ENCODE measurements at places on chromosomes 12 and 14. TPM values are rescaled to one million over a fixed set of nuclear protein-coding genes. Genes with fewer than 3 reads are reported as not detected.

DNA sequence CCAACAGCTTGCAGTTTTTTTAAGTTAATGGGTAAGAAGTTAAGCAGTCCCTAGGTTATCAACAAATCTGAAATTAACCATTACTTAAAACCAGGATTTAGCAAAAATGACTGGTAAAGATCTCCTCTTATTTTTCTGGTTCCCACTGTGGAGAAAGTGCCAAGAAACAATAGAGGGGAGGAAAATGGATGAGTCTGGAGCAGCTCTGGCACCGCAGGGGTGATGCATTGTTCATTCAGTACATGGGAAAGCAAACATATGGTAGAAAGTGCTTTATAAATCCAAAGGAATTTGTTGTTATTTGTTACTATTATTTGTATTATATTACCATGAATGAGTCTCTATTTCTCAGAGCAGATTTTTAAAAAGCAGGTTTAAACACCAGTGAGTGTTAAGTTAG, 92.2 kb downstream of the DYRK2 start:
- DNase-seq = no peak

DNA sequence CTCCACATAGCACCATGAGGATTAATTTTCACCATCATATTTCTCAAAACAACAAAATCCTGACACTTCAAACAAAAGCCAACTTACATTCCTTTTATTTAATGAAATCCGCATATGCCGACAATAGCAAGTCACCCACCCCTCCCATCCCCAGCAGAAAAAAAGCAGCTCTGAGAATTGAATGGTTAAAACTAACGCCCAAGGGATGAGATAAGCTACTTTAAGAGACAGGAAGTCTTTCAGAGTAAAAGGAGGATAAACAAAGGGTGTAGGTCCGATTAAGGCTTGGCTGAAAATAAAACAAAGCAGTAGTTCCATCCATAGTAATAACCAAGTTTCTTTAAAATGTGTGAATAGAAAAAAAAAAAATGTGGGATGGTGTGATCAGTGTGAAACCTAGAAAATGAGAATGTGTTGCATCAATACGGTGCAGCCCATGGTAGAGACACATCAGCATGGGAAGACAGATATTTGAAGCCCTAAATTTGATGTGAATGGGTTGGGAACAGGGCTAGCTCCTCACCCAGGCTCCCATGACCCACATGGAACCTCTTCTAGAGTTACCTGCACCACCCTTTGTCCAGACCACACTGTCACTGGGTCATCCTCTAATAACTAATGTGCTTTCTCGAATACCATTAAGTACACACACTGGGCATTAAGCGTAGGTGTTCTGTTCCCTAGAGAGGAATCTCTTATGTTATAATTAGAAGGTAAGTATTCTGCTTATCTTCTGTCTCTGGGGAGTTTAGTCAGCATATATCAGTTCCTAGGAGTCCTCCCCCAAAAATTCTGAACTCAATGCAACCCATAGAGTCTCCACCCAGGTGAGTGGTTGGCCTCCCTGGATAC, 31.7 kb downstream of the RTRAF start:
- no peak for DNase-seq

DNA sequence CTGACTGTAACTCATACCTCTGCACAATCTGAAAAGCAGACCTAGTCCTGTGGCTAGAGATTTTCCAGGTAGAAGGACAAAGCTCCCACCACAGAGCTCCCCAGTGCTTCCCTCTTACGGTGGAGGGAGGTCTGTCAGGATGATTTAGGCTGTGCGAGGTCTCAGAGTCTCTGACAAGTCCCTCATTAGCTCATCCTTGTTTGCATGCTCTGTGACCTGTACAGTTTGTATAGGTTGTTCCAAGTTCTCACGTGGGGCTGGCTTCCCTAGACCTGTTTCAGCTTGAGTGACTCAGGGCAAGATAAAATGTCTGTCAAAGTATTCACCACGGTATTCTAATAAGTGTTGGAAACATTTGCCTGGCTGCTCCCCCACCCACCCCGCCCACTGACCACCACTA, 34.8 kb downstream of the ASCL1 start:
- DNase-seq = no peak

- DNase-seq = no peak
These were observed 95.4 kb downstream of the KCNK10 start for GRCh38 chr14:88227693-88228092.

DNA sequence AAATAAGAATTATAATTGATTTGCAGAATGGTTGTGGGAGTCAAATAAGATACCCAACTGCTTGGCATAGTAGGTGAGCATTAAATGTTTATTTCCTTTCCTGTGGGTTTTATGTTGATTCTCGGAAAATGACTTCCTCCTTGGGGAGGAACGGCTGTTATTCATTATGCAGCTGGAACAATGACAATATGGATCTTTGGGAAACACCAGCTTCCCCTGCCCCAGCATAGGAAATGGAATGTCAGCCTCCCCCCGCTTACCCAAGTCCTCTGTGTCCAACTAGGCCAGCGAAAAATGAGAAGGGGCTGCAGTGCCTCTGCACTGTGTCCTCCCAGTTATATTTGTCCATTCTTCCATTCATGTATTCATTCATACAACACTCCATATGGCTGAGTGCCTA, 11.7 kb upstream of the CCDC177 start:
- no peak for DNase-seq

Gene SLC24A4
- 0.36 TPM for total RNA-seq

- DNase-seq = no peak
These were observed 4.3 kb downstream of the PAPLN start for GRCh38 chr14:73241481-73242165.

- DNase-seq = no peak
These were observed 286.4 kb downstream of the NELL2 start for GRCh38 chr12:44589697-44590096.

Data from left ventricle myocardium inferior (tissue), 1 donor.